ENCODE measurements at places on chromosomes 4 and X.

DNA sequence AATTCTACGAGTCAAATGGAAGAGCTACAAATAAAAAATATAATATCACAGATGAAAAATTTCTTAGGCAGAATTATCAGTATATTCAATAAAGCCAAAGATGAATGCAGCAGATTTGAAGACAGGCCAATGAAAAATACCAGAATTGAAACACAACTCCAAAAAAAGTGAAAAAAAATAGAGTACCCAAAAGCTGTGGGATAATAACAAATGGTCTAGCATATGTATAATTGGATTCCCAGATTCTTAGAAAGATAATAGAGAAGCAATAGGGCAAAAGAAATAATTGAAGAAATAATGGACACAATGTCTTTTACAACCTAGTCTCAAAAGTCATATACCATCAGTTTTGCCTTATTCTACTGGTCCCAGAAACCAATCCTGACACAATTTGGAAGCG lies 4.4 kb downstream of the ANAPC10 start:
- no peak overlapping the region for H3K4me3 ChIP-seq
- peaks cover 8% of the 10 kb centered on the region for H3K36me3 ChIP-seq
- H3K27ac ChIP-seq = no peak overlapping the region
- no peaks in the 10 kb centered on the region for H3K4me1 ChIP-seq
- DNase-seq = no peak

GRCh38 chr4:114211556-114211955 lies 232.1 kb upstream of the ARSJ start:
- no peak overlapping the region for H3K27ac ChIP-seq
- H3K4me1 ChIP-seq = no peaks in the 10 kb centered on the region
- no peaks in the 10 kb centered on the region for H3K36me3 ChIP-seq
- H3K27me3 ChIP-seq = no peaks in the 10 kb centered on the region
- no peak for DNase-seq

DNA sequence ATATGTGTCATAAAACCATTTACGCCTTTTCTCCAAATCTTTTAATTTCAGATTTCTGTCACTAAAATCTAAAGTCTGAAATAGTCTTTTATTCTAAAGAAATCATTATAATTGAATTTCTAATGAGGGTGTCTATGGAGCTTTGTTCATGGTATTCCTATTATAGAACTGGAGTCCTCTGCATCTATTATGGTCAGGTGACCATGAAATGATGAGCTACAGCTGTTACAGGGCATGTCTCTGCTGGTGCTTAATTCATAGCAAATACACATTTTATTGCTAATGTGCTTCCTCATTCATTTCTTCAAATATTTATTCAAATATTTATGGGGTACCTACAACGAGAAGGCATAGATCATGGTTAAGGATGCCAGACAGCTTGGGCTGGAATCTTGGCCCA lies 126.1 kb downstream of the NAA11 start:
- H3K4me1 ChIP-seq = no peaks in the 10 kb centered on the region
- H3K27me3 ChIP-seq = no peaks in the 10 kb centered on the region
- H3K36me3 ChIP-seq = no peaks in the 10 kb centered on the region
- no peak for DNase-seq
- no peak overlapping the region for H3K27ac ChIP-seq
- no peak overlapping the region for H3K4me3 ChIP-seq

GRCh38 chr4:107037199-107037584 lies 1.1 kb upstream of the DKK2 start:
- peak overlapping the region; percentile 49 for H3K4me3 ChIP-seq
- no peaks in the 10 kb centered on the region for H3K36me3 ChIP-seq
- no peak for DNase-seq
- H3K27me3 ChIP-seq = peaks cover 18% of the 10 kb centered on the region
- H3K4me1 ChIP-seq = no peaks in the 10 kb centered on the region

All from fibroblast of lung (primary cell).